ENCODE measurements at places on chromosomes 11 and 22.

- no peak for DNase-seq
Observed at GRCh38 chr11:73856031-73856567, 20.5 kb downstream of the COA4 start.

DNA sequence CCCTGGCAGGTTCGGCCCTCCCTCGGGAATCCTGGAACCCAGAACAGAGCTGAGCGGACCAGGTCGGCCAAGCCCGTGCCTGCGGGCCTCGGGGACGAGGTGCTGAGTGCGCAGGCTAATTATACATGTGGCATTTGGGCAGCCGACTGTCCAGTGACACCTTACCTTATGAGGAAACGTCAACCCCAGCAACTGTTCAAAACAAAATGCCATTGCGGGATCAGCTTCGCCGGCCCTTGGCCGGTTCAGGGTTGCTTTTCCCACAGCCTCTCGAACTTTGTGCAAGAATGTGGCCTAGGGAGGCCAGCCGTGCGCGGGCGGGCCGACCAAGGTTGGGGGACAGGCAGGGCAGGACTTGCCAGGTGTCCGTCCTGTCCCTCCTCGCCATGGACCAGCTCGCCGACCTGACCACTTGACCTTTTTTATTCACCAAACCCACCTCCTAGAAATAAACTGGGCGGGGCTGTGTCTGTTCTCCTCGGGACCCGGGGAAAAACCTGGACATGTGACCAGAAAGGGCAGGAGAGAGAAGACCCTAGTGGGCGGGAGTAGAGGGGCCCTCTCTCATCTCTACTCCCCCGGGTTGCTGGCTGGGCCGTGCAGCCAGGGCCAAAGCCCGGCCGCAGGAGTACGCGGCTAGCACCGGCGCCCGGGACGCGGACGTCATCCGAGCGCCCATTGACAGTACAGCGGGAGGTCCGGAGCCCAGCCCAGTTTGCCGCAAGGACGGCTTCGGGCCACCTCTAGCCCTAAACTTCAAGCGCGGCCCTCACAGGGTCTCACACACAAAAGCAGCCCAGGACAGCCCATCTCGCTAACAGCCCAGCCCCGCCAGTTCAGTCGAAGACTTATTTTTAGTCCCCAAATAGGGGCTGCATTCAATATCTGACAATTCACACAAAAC lies 134.3 kb upstream of the C11orf58 start:
- DNase-seq, result peak; percentile 73

GRCh38 chr11:65976216-65977176 lies 15.0 kb downstream of the SART1 start:
- DNase-seq, result no peak

GRCh38 chr22:19292458-19293230 lies 1.1 kb upstream of the CLTCL1 start:
- DNase-seq, result no peak

DNA sequence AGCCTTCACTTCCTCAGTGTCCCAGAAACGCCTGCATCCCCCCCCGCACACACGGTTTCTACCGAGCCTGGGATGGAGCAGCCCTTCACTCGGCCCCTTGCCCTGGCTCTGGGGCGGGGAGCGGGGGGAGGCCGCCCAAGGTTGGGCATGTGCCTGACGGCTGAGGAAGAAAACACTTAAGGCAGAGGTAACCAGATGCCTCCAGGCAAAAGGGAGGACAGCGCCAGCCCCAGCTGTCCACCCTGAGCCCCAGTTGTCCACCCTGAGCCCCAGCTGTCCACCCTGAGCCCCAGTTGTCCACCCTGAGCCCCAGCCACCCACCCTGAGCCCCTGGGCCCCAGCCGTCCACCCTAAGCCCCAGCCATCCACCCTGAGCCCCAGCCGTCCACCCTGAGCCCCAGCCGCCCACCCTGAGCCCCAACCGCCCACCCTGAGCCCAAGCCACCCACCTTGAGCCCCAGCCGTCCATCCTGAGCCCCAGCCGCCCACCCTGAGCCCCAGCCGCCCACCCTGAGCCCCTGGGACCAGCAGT lies 3.8 kb upstream of the TTLL8 start:
- no peak for DNase-seq

GRCh38 chr11:57792060-57792541 lies 30.5 kb downstream of the CTNND1 start:
- DNase-seq, result peak; percentile 93

- DNase-seq, result no peak
Observed at GRCh38 chr22:44446483-44446882, 51.5 kb downstream of the RTL6 start.

GRCh38 chr11:111990381-111990780 lies 34.8 kb upstream of the DLAT start:
- no peak for DNase-seq

DNA sequence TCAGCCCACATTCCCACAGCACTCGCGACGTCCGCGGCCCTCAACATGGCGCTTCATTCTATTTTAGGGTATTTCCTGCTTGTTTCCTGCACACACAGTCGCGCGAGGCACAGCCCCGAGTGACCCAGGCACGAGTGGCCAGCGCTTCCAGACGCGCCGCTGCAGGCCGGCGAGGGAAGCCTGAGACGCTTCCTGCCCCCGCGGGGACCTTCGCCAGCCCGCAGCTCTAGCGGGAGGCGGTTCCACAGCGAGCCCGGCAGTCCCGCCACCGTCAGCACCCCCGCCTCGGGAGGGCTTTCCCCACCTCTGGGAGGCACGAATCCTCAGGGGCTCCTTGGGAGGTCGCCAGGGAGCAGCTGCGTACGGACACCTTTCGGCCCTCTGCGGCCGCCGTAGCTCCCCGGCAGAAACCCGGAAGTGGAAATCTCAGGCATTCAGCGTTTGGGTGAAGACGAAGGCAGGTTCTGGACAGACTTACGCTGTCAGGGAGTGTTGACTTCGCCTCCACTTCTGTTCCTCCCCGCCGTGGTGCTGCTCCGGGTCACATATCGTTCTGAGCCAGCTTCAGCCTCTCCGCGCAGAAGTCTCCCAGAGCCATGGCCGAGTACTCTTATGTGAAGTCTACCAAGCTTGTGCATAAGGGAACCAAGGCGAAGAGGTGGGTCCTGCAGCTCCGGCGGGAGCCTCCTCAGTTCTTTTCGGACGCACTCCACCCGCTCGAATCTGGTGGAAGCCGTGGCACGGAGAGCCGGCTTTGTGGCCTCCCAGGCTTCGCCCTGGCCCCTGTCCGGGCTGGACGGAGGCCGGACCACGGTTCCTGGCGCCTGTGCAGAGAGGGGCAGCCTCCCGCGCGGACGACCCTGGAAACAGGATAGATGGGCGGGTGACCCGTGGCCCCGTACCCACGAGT lies 2925.9 kb upstream of the OR11H1 start:
- DNase-seq, result peak; percentile 73

- DNase-seq, result no peak
Observed at GRCh38 chr11:84905411-84905810, 721.7 kb downstream of the DLG2 start.

DNA sequence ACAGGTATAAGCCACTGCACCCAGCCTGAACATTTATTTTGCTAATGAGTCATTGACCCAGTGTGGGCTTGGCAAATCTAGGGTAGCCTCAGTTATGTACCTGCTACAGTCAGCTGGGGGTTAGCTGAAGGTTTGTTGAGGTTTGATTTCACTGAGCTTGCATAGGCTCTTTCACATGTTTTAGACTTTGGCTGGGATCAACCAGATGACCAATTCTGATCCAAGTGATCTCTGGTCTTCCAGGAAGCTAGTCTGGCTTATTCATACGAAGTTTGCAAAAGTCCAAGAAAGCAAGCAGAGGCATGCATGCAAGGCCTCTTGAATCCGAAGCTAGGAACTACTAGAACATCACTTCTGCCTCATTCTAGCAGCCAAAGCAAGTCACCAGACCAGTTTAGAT lies 21.0 kb downstream of the SERPING1 start:
- DNase-seq, result no peak

DNA sequence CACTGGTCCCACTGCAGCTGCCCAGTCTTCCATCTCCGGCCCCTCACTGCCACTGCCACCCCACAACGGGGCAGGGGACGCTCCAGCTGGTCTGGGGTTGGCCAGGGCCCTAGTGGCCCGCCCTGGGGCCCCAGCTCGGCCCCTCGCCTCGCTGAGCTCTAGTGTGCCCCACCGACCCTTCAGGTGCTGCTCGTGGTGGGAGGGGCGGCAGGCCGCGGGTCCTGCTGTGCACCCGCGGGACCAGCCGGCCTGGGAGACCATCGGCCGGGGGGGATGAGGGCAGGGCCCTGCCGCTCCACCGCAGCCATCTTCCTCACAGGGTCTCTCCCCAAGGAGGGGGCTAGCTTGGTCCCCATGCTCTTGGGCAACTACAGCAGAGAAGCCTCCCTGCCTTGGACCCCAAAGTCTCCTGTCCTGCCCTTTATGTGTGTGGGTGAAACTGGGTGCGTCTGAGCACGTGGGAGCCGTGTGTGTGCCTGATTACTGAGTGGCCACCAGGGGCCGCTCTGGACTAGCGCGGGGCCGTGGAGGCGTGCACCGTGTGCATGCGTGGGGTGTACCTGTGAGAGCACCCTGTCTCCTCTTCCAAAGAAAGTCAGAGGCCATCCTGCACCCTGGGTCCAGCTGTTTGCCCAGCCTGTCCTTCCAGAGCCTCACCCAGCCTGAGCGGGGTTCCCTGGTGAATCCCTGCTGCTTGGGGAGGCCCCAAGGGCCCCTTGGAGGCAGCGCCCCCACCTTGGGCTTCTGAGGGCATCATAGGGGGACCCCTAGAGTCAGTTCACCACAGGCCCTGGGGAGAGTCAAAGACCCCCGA lies 6.0 kb upstream of the ACR start:
- peak; percentile 78 for DNase-seq

GRCh38 chr11:65035579-65035978 lies 5.4 kb upstream of the SAC3D1 start:
- no peak for DNase-seq

DNA sequence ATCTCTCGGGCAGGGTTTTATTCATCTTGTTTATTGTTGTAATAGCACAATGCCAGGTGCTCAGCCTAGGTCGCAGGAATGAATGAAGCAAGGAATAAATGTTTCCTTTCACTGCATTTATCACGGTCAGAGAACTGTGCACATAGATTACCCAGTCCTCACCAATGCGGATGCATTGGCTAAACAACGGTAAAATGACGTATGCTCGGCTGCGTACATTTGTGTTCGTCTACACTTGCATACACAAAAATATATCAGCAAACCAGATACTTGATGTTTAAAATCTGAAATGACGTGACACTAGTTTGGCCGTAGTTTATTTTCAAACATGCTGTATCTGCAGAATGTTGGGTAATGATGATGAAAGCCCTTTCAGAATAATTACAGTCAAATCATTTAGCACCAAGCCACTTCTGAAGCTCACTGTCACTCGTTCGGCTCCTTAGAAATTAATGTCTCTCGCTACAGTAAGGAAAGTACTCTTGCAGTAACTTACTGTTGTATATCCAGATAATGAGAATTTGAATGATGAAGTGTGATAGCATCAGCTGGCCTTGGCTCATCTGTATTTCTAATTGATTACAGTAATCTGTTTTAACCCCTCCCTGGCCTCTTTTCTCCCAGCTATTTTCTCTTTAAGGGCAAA lies 268.9 kb downstream of the LRRC4C start:
- no peak for DNase-seq

- DNase-seq, result no peak
Observed at GRCh38 chr11:32831221-32831620, 1.5 kb downstream of the PRRG4 start.

DNA sequence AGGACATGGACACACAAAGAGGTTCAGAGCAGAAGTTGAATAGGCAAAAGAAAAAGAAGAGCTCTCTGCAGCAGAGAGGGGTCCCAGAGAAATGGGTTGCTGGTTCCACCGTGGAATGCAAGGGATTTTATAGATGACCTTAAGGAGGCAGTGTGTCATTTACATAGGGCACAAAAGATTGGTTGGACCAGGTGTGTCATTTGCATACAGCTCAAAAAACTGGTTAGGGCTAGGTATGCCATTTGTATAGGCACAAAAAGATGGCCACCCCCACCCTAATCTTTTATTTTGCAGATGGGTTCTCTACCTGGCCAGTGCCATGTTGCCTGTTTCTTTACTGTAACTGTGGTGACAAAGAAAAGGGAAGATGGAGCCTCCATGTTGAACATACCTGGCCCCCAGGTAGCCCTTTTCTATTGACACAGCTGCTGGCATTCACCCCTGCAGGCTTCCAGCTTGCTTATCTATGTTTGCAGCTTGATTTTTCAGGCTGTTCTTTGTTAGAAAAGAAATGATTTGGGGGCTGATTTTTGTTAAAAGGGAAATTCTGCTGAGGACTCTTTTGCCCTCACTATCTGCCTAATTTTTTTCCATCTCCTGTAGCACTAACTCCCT lies 3.1 kb upstream of the CAVIN3 start:
- DNase-seq, result no peak

GRCh38 chr11:44264438-44264749 lies 45.5 kb downstream of the ALX4 start:
- DNase-seq, result no peak

DNA sequence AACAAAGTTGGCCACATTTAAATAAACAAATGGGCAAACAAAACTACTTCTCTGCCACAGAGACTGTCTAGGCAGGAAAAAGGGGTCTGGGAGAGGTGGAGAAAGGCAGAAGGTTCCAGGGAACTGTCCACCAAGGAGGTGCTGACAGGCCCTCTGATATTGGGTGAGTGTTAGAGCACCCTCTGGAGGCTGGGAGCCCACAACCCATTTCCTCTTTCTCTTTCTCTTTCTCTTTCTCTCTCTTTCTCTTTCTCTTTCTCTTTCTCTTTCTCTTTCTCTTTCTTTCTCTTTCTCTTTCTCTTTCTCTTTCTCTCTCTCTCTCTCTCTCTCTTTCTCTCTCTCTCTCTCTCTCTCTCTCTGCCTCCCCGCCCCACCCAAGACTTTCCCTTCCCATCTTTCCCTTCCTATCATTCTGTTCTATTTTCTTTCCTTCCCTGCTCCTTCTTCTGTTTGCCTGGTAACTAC lies 912.8 kb downstream of the DLG2 start:
- DNase-seq, result no peak

DNA sequence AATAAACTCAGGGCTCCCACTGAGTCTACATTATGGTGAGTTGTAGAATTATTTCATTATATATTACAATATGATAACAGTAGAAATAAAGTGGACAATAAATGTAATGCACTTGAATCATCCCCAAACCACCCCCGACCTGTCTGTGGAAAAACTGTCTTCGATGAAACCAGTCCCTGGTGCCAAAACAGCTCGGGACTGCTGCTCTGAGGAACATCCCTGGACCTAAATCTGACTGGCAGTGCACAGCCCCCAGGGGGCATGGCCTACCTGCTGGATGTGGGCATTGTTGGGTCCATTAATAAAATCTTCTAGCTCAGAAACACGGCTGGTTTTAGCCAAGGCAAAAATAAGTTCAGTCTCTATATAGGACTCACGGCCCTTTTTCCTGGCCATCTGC lies 29.3 kb upstream of the SLC25A1 start:
- DNase-seq, result peak; percentile 2

DNA sequence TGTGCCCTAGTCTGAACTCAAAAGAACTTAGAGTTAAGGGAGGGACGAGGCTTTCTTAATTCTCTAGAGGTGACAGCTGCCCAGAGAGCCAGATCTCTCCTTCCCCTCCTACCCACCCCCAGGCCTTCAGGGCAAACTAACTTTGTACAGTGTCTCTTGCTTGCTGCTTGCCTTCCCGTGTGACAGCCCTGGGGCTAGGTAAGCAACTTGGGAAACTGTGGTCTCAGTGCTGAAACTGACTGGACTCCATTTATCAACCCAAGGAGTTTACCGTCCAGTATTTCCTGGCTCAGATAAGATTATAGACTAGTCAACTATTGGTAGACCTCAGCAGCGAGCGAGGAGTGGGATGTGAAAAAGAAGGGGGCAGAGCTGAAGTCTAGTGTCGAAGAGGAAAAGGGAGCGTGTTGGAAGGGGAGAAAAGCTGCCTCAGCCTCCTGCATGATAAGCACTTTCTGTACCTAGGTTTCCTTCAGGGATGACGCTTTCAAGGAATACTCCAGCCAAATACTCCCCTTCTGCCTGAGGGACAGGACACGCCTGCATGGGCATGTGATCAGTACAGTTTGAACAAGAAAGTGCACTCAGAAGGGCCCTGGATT lies 43.3 kb upstream of the WEE1 start:
- DNase-seq, result no peak
